ENCODE measurements at places on chromosomes 2 and 18. TPM values are rescaled to one million over a fixed set of nuclear protein-coding genes. Genes with fewer than 3 reads are reported as not detected.

- DNase-seq = no peak
Observed at GRCh38 chr2:70921839-70922234, 13.9 kb upstream of the ATP6V1B1 start.

GRCh38 chr2:152092095-152092494 lies 6.7 kb downstream of the CACNB4 start:
- DNase-seq = no peak

Gene AQP12A
- total RNA-seq = not detected

Gene NYAP2
- total RNA-seq = 1.1 TPM

Gene ACYP2
- total RNA-seq = 15.3 TPM

Measured in lower lobe of right lung (tissue), 2 donors.